Naive B cell (primary cell): ENCODE measurements at places on chromosomes 6 and 20. TPM values are rescaled to one million over a fixed set of nuclear protein-coding genes. Genes with fewer than 3 reads are reported as not detected.

The ARFGAP1 gene
- 10.7 TPM for polyA plus RNA-seq

- H3K27ac ChIP-seq, result peak overlapping the region; percentile 63
- H3K4me3 ChIP-seq, result no peak overlapping the region
- H3K36me3 ChIP-seq, result peaks cover 16% of the 10 kb centered on the region
Measured at GRCh38 chr6:131210469-131210868, 75.2 kb downstream of the AKAP7 start.

DNA sequence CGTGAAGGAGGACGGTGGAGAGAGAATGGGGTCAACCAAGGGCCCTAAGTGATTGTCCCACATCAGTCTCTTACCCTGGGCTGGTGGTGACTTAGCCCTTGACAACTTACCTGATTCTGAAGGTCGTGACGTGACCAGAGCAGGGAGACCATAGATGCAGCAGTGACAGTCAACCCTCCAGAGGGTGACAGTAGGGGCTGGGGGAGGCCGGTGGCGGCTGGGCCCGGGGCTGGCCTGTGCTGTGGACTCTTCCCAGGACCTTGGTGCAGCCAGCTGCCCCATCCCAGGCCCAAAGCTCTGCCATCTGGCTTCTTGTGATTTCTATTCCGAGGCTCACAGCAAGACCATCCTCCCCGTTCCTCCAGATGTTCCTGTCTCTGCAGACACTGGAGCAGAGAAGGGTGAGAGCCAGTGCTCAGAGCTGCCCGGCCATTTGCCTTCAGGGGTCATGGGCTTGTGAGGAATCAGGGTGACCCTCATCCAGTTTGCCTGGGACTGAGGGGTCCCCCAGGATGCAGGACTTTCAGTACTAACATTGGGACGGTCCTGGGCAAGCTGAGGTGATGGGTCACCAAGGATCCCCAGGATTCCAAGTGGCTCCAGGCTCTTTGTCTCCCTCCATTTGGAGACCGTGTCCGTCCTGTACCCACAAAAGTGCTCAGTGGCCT is 36.0 kb downstream of the SUMO4 start:
- no peaks in the 10 kb centered on the region for H3K27me3 ChIP-seq
- H3K4me3 ChIP-seq, result no peak overlapping the region
- no peak overlapping the region for H3K27ac ChIP-seq
- DNase-seq, result no peak
- peaks cover 10% of the 10 kb centered on the region for H3K4me1 ChIP-seq

DNA sequence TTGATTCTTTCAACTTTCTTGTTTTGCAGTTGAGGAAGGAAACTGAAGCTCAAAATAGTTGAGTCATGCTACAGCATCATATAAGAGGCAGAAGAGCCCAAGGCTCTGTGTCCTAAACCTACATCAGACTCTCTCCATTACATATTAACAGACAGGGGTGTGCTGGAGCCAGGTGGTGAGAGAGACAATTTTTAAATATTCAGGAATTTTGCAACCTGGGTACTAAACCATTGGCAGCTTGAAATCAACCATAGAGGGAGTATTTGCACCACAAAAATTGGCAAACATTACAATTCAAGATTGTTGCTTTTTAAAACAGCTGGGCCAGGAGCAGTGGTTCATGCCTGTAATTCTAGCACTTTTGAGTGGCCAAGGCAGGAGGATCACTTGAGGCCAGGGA is 65.8 kb upstream of the SOX4 start:
- DNase-seq, result no peak
- no peaks in the 10 kb centered on the region for H3K27me3 ChIP-seq
- H3K27ac ChIP-seq, result no peak overlapping the region
- H3K4me3 ChIP-seq, result no peak overlapping the region
- H3K36me3 ChIP-seq, result no peaks in the 10 kb centered on the region

The PSORS1C2 gene
- not detected for polyA plus RNA-seq

GRCh38 chr6:136415351-136416007 is 125.8 kb upstream of the BCLAF1 start:
- DNase-seq, result no peak
- H3K36me3 ChIP-seq, result no peaks in the 10 kb centered on the region
- H3K27ac ChIP-seq, result no peak overlapping the region
- H3K27me3 ChIP-seq, result no peaks in the 10 kb centered on the region
- no peaks in the 10 kb centered on the region for H3K4me1 ChIP-seq
- H3K4me3 ChIP-seq, result no peak overlapping the region

DNA sequence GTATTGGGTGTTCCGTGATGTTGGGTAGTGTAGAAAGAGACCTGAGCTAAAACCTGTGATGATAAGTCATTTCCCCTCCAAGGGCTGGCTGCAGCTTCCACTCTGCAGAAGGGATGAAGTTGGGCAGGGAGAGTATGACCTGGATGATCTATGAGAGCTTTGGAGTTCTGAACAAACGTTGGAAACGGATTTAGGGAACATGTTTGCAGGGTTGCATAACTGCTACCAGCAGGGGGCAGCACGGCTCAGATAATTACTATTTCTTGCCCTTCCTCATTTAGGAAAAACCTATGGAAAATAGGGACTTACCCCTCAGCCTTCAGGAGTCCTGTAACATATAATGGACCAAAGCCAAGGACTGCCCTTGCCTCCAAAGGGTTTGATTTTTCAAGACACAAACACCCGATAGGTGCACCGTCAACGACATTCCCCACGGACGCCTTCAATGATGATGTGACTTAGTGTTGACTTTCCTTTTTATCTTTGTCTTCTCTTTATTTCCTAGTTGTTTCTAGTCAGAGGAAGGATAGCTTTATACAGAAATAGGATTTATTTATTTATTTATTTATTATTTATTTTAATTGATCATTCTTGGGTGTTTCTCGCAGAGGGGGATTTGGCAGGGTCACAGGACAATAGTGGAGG is 164.9 kb upstream of the SASH1 start:
- no peaks in the 10 kb centered on the region for H3K4me1 ChIP-seq
- H3K36me3 ChIP-seq, result no peaks in the 10 kb centered on the region
- no peak for DNase-seq
- H3K4me3 ChIP-seq, result no peak overlapping the region

DNA sequence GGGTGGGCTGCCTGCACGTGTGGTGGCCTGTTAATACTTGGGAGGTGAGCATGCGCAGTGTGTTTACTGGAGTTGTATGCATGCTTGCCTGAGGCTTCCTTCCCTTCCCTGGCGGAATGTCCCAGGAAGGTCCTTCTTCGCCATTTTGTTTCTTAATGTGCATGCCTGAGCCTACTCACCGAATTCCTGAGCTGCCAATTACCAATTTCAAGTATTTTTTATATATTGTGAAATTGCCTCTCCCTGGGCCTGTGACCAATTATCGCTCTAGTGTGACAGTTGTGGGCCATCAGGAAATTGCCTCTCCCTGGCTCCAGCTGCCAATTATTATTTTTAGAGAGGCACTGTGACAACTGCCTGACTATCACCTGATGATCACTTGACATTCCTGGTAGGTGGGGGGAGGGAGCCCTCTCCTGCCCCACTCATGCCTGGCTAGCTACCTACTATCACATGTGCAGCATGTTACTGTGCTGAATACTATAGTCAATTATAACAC is 70.0 kb downstream of the FAM50B start:
- DNase-seq, result no peak
- H3K4me1 ChIP-seq, result no peaks in the 10 kb centered on the region
- no peak overlapping the region for H3K27ac ChIP-seq
- H3K36me3 ChIP-seq, result no peaks in the 10 kb centered on the region
- H3K4me3 ChIP-seq, result no peak overlapping the region
- peaks cover 6% of the 10 kb centered on the region for H3K27me3 ChIP-seq

The TREML4 gene
- 25.7 TPM for polyA plus RNA-seq

The RPP40 gene
- 12.0 TPM for polyA plus RNA-seq

DNA sequence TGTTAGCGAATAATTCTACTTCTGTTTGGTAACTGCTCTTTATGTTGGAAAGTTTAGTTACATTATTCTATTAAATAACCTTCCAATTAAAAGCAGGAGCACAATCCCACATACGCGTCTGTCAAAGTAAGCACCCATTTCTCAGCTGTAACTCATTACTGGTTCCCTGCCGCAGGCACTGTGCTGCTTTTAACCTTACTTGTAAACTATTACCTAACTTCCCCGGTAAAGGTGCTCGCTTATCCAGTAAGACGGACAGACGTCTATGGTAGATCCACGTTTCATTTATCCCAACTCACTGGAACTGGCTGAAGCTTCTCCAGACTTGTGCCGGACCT is 529 bp upstream of the ENPP4 start:
- peaks cover 25% of the 10 kb centered on the region for H3K4me1 ChIP-seq
- DNase-seq, result no peak
- no peak overlapping the region for H3K27ac ChIP-seq

DNA sequence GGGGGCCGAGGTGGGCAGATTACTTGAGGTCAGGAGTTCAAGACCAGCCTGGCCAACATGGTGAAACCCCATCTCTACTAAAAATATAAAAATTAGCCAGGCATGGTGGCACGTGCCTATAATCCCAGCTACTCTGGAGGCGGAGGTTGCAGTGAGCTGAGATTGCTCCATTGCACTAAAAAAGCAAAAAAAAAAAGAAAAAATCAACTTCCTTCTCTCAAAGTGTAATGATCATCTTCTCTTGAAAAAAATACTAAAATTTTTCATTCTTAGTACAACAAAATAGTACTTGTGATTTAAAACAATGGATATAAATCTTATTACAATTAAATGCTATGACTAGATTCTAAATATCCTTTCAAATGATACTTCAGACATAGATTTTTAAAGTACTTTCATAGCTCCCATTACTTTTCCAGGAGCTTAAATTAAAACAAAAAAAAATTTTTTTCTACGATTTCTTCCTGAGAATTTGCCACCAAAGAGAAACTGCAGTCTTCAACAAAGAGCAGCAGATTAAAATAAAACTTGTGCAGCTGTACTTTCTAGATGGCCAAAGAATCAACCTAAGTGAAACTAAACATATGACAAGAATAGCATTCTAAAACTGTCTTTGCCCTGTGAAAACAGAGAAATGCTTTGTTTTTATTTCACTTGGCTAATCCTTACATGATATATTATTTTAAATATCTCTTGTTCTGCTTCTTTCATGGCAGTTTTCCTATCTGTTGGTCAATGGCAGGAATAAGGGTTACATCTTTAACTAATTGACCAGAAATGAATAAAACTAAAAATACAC is 75.2 kb downstream of the MAP3K5 start:
- peak overlapping the region; percentile 97 for H3K27ac ChIP-seq
- DNase-seq, result no peak
- no peaks in the 10 kb centered on the region for H3K36me3 ChIP-seq
- peaks cover 49% of the 10 kb centered on the region for H3K4me1 ChIP-seq

The PHACTR2 gene
- 0.05 TPM for polyA plus RNA-seq

- H3K27ac ChIP-seq, result no peak overlapping the region
- peaks cover 4% of the 10 kb centered on the region for H3K27me3 ChIP-seq
- no peak overlapping the region for H3K4me3 ChIP-seq
- no peaks in the 10 kb centered on the region for H3K36me3 ChIP-seq
Measured at GRCh38 chr6:168370310-168370991, 50.9 kb upstream of the DACT2 start.

The LTA gene
- 21.7 TPM for polyA plus RNA-seq

The DEFB114 gene
- polyA plus RNA-seq, result not detected

GRCh38 chr20:51536116-51537069 is 6.1 kb downstream of the NFATC2 start:
- H3K36me3 ChIP-seq, result peaks cover 12% of the 10 kb centered on the region
- peak overlapping the region; percentile 78 for H3K4me3 ChIP-seq
- H3K27me3 ChIP-seq, result no peaks in the 10 kb centered on the region
- no peak overlapping the region for H3K27ac ChIP-seq

DNA sequence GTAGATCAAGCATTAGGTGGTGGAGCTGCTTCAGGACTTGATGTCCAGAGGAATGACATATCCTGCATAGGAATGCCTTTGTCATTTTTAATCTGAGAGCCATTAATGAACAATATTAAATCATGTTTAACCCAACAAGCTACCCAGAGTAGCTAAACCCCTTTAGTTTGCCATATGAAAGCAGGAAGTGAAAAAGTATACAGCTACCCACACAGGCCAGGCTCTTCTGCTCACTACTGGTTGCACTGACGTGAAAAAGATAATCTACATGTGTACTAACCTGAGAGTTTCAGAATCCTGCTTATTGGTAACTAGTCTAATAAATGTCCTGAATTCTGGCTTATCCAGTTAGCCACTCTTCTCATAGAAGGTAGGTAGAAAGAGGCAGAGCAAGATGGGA is 19.9 kb downstream of the GLYATL3 start:
- no peaks in the 10 kb centered on the region for H3K36me3 ChIP-seq
- H3K27ac ChIP-seq, result no peak overlapping the region
- DNase-seq, result no peak
- H3K4me1 ChIP-seq, result no peaks in the 10 kb centered on the region
- no peak overlapping the region for H3K4me3 ChIP-seq

DNA sequence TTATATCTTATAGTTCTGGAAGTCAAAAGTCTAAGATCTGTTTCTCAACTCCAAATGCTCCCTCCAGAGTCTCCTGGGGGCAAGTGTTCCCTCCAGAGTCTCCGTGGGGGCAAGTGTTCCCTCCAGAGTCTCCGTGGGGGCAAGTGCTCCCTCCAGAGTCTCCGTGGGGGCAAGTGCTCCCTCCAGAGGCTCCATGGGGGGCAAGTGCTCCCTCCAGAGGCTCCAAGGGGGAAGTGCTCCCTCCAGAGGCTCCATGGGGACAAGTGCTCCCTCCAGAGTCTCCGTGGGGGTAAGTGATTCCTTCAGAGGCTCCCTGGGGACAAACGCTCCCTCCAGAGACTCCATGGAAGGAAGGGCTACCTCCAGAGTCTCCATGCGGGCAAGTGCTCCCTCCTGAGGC is 34.0 kb upstream of the THBS2 start:
- no peak overlapping the region for H3K4me3 ChIP-seq
- no peaks in the 10 kb centered on the region for H3K4me1 ChIP-seq
- no peak overlapping the region for H3K27ac ChIP-seq
- no peaks in the 10 kb centered on the region for H3K36me3 ChIP-seq

DNA sequence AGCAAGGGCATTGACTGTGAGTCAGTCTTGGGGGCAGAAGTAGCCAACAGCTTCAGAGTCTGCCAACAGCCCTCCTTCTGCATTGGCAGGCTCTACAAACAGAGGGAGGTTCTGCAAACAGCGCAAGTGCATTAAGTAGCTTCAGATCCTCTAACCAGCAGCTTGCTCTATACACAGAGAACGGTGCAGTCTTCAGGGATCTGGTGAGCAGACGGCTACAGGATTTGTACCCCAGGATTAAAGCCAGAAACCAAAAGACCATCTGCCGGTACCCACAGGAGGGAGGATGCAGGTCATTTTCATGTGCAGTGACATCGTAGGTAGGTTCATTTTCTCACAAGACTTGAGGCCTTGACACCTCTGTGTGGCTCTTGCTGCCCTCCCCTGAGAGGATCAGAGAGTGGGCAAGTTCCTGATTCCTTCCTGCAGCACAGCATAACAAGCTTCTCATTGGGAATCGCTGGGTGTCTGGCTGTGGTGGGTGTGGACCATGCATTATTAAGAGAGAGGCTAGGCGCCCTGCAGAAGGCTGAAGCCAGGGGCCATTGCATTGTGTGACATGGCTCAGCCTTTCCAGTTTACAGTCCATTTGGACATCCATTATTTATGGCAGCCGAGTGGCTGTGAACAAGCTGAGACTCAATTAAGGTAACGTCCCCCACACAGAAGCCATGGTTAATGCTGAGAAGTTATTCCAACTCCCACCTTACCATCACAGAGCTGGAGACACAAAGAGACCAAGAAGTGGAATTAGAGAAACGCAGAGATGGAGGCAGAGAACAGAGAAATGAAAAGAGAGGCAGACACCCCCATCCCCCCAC is 250.0 kb downstream of the LRFN2 start:
- no peaks in the 10 kb centered on the region for H3K4me1 ChIP-seq
- peaks cover 36% of the 10 kb centered on the region for H3K27me3 ChIP-seq
- no peak for DNase-seq
- H3K36me3 ChIP-seq, result no peaks in the 10 kb centered on the region
- no peak overlapping the region for H3K4me3 ChIP-seq
